Activated T-helper 17 cell treated with anti-CD3 and anti-CD28 coated beads, Interleukin-2, amount 50 U/mL, for 72 hours (primary cell): ENCODE measurements at places on chromosomes 7 and 10.

DNA sequence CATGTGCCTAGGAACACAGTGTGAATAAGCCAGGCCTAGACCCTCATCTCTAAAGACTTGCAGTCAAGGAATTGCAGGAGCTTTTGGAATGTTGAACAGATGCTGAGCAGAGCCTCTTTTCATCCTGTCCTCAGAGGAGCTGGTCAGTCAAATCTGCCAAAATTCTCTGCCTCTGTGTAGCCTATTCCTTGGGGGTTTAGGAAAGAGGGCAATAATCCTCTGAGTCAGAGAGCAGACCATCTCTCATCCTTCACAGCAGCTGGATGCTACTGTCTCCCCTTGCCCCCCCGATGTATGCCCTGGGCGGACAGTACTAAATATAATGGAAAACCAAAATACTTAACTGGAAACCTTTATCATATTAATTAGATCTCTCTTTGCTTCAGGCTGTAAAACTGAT is 52.6 kb downstream of the BICC1 start:
- ATAC-seq, result no peak

DNA sequence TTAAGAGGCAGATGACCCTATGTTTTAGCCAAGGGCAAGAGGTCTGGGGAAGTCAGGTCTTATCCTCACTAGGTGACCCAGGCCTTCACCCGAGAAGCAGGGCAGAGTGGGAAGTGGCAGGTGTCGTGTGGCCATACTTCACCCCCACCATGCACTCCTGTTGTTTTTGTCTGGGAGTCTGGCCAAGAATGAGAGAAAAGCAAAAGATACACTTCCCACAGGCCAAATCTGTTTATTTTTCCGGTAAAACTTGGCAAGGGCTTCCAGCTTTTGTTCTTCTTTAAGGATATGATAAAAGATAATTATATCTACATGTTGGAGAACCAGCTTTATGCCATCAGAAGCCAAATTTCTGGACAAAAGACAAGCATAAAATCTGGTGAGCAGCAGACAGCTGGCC is 137.4 kb upstream of the CDC14C start:
- no peak for ATAC-seq

- no peak for ATAC-seq
Observed at GRCh38 chr10:12748186-12748585, 253.3 kb downstream of the CCDC3 start.

DNA sequence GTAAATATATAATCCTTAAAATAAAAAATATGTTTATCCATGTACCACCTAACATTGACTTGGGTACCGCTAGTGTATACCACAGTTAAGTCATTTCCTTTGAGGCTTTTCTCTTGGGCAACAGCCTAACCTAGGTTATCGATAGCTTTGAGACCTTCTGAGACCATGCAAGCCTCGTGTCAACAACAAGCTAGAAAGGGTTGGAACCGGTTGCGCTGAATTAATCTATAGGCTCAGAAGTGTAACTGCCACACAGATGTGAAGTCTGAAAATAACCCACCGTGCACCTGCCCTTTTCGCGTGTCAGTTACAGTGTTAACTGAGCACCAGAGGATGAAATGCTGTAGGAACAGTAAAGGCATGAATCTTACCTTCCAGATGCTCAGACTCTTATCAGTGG is 59.8 kb downstream of the ARID5B start:
- ATAC-seq, result peak; percentile 51

DNA sequence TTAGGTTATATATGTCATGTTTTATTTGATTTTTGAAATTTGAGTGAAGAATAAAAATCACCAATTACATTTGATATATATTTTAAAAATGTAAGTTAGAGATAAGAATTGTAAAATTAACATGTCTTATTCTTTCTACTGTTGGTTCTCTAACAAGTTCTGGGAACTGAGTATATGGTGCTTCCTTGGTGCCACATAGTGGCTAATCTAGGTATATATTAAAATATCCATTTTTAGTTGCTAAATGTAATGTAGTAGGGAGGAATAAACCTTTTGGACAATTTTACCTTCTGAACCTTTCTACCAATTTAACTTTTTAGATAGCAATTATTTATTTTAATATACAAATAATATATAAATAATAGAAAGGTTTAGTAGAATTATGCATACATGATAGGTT is 17.5 kb downstream of the CFAP69 start:
- no peak for ATAC-seq

DNA sequence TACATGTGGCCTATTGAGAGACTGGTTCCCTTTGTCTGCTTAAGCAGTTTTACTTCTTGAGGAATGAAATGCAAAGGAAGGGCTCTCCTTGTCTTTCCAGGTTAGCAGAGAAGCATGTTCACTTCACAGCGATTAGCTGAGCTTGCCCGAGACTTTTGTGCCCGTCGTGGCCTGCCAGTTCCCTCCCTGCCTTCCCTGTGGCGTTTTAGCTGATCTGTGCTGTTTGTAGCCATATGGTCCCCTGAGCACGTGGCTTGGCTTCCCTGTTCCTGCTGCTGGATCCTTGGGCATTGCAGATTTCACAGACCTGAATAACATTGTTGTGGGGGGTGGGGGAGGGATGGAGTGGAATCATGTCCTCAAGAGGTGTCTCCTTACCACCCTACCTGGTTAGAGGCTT is 61.8 kb downstream of the SND1 start:
- no peak for ATAC-seq

GRCh38 chr10:109386921-109387320 is 536.4 kb downstream of the XPNPEP1 start:
- no peak for ATAC-seq

GRCh38 chr10:96850113-96850512 is 18.0 kb downstream of the LCOR start:
- ATAC-seq, result no peak
